Dorsolateral prefrontal cortex (tissue), 122 donors: ENCODE measurements at places on chromosomes 1 and 21.

DNA sequence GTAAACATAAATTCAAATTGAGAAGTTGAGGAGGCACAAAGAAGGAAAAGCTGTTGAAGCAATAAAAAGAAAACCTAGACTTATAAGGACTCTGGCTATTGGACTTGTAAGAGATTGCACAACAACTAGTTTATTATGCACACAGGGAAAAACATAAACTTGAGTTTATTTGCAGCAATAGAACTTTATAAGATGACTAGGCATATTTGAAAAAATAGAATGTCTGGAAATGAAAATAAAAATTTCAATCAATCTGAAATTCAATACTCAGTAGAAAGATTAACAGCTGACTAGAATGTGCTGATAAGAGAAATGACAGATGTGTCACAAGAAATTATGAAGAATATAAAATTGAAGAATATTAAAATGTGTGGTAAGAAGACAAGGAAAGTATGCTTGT, 505.4 kb upstream of the ZP4 start:
- DNase-seq = no peak

DNA sequence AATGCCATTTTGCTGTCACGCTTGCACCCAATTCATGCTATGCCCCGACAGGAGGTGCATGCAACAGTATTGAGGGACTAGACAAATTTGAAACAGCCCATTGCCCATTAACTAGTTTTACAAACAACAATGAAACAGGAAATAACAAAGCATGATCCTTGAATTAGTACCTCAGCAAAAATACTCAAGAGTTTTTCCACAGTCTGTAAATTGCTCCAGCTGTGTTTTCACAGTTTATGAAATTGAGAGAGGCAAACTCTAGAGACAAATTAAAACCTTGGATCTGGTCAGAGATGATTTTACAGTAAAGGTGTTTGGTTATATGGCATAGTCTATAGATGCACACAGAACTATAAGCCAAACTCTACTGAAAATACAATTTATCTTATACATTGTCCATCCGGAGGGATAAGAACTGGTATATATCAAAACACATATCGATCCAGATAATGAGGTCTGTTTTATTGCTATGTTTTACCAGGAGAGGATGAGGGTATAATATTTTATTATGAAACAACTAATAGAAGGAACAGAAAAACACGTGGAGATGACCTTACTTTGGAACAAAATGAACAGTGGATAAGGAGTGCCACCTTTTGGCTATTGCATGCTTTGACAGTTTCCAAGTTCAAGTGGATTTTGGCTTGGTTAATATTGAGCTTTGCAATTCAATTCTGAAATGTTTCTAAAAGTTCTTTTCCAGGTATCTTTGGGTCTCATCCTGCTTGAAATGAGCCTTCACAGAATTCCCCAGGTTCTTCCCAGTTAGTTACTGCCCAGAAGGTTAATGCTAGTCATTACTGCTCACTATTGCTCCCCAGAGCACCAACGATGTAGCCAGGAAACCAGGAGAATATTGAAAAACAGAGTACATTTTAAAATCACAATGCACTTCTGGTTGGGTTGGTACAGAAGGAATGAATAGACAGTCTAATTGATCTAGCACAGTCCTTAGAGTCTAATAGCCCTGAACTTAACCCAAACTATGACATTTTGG, 45.7 kb downstream of the ZC3H11B start:
- no peak for DNase-seq

- no peak for DNase-seq
Observed at GRCh38 chr1:21322681-21323016, 32.4 kb upstream of the ECE1 start.

DNA sequence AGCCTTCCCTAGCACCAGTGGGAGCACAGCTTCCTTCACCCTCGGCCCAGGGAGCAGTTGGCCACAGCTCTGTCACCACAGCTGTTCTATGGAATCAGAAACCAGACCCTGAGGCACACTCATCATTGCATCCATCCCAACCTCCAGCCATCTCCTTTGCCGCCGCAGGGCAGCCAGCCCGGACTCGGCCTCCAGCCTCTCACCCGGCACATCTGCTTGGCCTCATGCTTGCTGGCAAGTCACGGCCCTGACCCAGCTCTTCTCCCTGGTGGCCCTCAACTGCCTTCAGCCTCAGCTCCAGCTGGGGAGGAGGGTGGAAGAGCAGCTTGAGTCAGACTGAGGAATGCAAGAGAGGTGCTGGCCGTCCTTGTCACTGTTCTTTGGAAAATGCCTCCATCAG, 59.8 kb downstream of the TOR1AIP2 start:
- no peak for DNase-seq

DNA sequence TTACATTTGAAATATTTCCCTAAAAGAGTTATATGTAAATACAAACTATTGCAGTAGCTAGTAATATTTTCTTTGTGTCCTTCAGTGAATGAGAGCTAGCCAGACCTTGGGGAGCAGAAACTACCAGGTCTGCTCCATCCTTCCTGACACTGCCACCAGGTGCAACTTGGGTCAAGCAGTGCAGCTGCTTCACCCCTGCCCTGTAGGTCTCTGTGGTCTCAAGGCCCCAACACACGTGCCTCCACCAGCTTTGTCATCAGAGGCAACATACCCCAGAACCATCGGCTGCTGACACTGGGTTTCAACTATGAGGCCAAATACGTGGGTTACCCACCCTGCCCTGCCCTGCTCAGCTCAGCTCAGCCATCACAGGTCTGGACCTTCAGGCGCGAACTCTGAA, 181.6 kb downstream of the FCRL5 start:
- no peak for DNase-seq

GRCh38 chr1:192786576-192786975, 22.3 kb upstream of the RGS2 start:
- no peak for DNase-seq

GRCh38 chr1:32786856-32787255, 30.3 kb downstream of the YARS1 start:
- no peak for DNase-seq

GRCh38 chr1:247211339-247211738, 39.5 kb upstream of the ZNF124 start:
- DNase-seq = no peak

DNA sequence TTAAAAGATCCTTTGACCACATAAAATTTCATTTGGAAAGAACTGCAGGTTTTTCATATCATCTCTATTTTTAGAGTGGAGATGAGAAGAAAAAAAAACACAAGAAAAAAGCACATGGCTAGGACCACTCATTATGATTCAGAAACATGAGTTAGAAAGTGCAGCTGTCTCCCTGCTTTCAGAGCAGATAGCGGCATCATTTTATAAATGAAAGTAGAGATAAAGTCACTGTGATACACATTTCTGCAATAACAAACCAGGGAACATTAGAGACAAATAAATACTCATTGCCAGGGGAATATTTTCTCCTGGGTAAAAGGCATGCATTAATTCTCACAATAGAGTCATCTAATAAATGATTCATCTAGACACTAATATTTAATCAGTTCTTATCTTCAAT, 87.5 kb upstream of the PLPPR4 start:
- no peak for DNase-seq
